ENCODE measurements at places on chromosomes 1 and 21. TPM values are rescaled to one million over a fixed set of nuclear protein-coding genes. Genes with fewer than 3 reads are reported as not detected.

Gene CR2
- 0.02 TPM for total RNA-seq

Gene LEFTY1
- total RNA-seq: not detected

Gene C4BPA
- total RNA-seq: not detected

Gene HHAT
- total RNA-seq: 3.3 TPM

DNA sequence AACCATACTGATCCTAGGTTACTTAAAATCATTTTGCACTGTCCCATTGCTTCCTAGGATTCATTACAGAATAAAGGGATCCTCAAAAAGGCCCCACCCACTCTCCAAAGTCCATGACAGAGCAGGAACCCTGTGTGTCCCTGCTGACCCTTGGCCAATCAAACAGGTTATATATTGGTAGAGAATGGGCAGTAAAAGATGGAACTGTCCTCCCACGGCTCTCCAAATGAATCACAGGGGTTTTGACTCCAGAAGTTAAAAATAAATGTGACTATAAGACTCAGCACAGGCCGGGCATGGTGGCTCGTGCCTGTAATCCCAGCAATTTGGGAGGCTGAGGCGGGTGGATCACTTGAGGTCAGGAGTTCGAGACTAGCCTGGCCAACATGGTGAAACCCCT lies 65.5 kb downstream of the ACOT7 start:
- DNase-seq: no peak

Gene SH2D1B
- 0.06 TPM for total RNA-seq

Gene GUCA2A
- total RNA-seq: not detected

Data from H4 (cell line).